ENCODE measurements at places on chromosomes 3 and 15.
A peak's percentile ranks its signal among the peaks of the same experiment; 100 is the strongest.

- no peak for DNase-seq
Measured at GRCh38 chr15:90270502-90271150, 5.2 kb downstream of the NGRN start.

GRCh38 chr3:71463617-71464016, 119.9 kb downstream of the FOXP1 start:
- no peak for DNase-seq

DNA sequence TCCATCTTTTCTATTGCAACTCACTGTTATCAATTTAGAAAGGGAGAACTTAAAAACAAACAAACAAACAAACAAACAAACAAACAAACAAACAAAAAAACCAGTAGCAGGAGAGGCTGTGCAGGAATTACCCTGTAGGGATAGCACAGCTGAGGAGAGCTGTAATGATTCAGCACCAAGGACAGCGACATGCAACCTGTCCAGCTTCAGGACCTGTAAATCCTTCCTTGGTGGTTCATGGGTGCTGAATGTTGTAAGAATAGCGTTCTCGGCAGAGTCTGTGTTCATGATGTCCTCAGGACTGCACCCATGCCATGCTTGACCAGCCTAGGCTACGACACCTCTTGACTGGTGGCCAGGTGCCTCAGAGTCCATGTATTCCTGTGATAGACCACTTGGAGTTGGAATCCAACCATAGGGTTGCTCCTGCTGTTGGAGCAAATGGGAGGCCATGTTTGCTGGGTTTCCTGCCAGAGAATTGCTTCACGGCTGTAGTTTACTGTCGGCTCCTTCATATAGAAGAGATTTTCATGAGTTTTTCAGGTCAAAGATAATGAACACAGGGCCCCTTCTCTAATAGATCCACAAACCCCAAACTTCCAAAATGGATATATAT, 65.9 kb downstream of the CACNA2D3 start:
- peak; percentile 34 for DNase-seq

GRCh38 chr3:61358364-61358763, 107.1 kb upstream of the FHIT start:
- DNase-seq = no peak

DNA sequence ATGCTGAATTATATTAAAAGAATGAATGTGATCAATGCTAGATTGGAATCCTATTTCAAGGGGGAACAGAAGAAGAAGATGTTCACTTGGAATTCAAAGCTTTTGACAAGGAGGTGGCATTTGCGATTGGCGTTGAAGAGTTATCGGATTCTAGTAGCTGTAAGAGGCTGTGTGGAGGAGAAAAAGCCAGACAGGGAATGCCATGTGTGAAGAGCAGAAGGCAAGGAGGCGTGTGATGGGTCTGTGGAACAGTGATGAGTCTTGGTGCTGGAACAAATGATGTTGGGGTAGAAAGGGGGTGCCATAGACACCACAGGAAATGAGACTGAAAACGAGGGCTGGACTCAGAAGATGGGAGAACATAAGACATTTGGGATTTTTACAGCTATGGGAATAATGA, 30.5 kb upstream of the ATP10A start:
- DNase-seq = no peak

- DNase-seq = peak; percentile 96
Measured at GRCh38 chr3:45084820-45085816, 59.0 kb downstream of the CLEC3B start.

DNA sequence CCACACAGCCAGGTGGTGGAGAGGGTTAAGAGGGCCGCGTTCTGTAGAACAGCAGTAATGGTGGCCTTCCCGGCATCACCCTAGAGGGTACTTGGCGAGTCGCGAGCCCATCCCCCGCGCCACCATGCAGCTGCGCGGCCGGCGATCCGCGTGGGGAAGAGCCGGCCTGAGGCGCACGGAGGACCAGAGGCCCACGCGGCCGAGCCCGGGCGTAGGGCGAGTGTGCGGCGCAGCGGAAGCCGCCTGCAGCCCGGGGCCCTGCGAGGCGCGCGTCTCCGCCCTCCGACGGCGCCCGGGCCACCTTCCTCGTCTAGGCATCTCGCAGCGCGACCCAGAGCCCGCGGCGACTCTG, 423 bp downstream of the TKT start:
- no peak for DNase-seq

DNA sequence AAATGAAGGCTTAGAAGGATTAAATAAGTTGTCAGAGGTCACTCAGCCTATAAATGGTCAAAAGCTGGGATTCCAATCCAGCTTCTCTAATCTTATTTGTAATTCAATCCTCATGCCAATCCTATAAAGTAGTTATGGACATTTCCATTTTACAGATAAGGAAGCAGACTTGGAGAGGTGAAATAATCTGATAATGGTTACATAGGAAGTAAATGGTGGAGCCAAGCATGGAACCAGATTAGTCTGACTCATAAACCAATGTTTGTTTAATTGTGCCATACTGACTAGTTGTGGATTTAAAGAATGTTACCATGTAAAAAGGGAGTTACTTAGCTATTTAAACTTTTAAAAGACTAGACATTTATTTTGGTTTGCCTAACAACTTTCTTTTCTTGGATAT, 59.7 kb downstream of the KCNAB1 start:
- peak; percentile 70 for DNase-seq

DNA sequence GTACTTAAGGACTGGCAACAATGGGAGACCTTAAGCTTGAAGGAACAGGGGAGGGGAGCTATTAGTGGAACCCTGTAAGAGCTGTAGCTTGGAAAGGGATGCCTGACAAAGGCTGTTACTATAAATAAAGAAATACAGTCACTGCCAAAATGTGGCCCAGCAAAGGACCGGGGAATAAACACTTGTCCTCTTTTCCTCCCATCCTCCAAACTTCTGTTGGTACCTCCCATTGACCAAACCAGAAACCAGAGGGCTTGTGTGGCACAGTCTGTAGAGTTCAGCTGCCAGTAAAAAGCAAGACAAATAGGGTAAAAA, 25.1 kb upstream of the TCF12 start:
- DNase-seq = no peak

DNA sequence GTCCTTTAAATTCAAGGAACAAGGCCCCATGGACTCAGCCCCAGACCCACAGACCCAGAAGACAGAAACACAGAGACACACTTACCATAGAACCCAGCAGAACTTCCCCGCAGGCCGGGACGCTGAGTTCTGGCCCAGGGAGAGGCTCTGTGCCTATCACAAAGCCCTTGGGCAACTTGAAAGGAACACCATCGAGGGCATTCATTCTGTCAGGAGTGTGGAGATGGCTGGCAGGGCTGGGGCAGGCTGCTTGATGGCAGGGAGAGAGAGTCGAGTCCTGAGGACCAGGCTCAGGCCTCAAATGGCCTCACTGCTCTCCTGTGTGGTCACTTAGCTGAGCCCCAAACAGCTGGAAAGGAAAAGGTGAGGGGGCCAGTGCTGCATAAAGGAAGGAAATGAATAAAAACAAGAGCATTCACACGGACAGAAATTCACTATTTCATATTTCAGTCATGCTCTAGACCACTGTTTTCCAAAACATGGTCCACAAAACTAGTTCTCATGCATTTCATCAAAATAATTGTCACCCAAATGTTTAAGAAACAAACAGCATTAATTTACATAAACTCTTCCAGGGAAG, 8.9 kb downstream of the UBAP1L start:
- no peak for DNase-seq

GRCh38 chr15:100787567-100788417, 91.8 kb upstream of the ALDH1A3 start:
- DNase-seq = no peak

- DNase-seq = no peak
Measured at GRCh38 chr3:123084192-123084591, 17.4 kb downstream of the PDIA5 start.

- peak; percentile 84 for DNase-seq
Measured at GRCh38 chr3:111903067-111903511, 44.0 kb downstream of the PHLDB2 start.

DNA sequence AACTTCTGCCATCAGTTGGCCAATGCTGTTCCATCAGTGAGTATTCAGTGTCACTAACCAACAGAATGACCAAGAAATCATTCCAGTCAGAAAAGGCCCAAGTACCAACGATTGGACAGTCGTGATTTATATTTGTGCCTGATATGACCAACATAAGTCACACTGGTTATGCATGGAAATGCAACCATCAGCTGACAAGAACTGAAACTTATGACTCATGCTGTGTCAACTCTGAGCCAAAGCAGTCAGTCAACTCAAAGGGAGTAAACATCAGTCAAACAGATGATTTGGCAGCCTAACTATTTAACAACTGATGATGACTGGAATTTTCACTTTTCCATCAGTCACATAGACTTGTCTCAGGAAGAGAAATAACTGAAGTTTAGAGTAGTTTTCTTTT, 142.4 kb downstream of the ANXA2 start:
- no peak for DNase-seq

DNA sequence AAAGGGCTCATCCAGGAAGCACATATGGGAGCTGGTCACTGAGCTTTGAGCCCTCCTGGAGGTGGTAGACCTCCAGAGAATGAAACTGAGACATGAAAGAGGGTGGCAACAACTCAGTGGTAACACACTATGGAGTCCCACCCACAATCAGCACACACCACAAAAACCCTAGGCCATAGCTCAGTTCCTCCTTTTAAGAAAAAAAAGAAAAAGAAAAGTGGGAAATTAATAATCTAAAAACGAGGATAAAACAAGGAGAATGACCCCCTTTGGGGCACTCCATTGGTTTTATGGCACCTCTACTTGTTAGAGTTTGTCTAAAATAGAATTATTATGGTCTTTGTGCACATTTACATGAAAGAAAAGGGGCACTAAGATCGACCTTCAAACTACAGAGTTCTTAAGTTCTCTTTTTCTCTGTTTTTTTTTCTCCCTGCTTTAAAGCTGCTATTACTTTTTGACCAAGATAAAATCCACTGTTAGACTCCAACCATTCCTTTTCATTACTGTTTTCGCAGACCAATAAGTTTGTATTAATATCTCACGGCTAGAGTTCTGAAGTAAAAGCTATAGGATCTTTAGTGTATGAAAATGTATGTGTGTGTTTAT, 40.2 kb upstream of the ZBTB20 start:
- no peak for DNase-seq

GRCh38 chr3:29438580-29438979, 157.7 kb downstream of the RBMS3 start:
- DNase-seq = no peak

- peak; percentile 90 for DNase-seq
Measured at GRCh38 chr3:194871143-194871863, 185.6 kb downstream of the FAM43A start.

- DNase-seq = no peak
Measured at GRCh38 chr15:41842229-41842628, 3.6 kb downstream of the PLA2G4B start.

GRCh38 chr3:28000608-28001007, 240.8 kb upstream of the CMC1 start:
- no peak for DNase-seq

DNA sequence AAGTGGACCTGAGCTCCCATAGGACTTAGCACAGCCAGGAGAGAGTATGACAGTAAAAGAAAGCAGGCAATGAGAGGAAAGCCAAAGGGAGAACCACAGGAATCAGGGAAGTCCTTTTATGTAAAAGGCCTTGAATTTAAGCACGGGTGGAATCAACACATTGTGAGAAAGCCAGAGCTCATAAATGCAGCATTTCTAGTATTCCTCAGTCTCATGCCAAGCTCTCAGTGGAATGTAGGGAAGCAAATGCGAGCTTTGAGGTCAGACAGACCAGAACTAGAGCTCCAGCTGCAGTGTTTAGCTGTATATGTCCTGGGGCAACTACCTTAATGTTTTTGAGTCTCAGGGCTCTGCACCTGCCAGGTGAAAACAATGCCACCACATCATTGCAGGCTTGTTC, 132.1 kb upstream of the TRIM42 start:
- peak; percentile 13 for DNase-seq

DNA sequence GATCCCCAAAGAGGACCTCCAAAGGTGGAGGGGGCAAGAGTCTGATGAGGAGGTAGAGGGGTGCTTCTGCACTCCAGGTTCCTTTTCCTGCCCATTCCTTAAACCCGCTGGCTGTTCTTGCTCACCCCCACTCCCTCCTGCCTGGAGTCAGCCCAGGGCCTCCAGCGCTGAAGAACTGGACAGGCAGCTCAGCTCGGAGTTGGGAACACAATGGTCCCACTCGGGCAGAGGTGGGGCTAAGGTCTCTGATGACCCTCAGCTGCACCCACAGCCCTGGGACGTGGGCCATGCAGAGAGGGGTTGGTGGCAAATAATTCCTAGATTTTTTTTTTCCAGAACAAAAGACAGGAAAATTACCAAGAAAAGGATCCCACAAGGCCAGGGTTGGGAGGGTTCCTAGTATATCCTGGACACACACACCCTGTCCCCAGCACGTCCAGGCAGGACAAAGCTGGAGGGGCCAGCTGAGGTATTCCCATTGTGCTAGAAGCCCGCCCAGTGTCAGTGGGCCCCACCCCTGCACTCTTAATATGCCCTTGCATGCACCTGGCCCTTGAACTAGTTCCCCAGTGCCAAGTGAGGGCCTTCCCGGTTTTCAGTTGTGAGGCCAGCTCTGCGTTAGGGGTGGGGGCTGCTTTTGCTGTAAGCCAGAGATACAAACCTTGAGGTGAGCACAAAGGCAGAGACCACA, 22.1 kb upstream of the IP6K2 start:
- no peak for DNase-seq

DNA sequence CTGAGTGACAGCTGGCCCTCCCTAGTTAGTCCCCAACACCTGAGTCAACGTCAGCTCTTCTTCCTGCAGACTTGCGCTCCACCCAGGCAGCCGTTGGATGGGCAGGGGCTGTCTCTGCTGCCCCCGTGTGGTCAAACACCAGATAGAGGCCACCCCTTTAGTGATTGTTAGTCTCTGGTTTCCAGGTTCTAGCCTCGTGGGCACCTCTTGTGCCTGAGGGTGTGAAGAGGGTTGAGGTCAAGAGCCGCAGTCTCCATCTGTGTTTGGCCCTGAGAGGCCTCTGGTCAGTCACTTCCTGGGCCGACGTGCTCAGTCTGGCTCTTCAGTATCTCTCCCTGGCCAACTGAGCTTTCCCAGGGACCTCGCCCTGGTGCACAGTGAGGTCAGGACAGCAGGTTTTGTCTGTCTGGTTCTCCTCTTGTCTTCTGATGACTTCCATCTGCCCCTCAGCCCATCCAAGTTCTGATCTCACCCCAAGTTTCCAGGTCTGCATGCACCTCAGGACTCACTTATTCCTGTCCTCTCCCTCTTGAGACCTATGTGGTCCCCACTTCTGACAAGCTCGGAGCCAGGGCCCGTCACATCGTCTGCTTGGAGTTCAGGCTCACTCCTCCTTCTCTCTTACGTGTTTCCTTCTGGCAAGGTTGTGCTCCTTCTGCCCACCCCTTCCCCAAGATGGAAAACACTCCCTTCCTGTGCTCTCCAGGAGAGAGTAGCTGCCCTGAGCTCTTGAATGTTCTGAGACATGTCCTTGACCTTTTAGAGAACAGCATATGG, 20.9 kb downstream of the CD276 start:
- peak; percentile 47 for DNase-seq

DNA sequence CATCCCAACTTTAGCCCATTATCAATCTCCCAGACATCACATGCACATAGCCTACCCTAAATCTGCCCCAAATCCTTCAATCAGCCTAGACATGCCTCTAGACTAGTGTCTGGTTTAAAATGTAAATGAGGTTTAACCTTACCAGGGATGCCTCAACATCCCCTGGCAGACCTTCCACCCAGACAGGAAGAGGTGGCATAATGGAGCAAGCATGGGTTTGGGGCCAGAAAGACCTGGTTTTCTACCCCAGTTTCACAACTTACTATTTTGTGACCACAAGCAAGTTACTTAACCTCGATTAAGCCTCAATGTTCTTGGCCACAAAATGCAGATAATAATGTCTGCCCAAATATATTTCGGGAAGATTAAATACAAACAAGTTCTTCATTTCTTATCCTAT, 28.3 kb upstream of the THBS1 start:
- no peak for DNase-seq
